ENCODE measurements at places on chromosomes 2 and 18.
A peak's percentile ranks its signal among the peaks of the same experiment; 100 is the strongest.

- DNase-seq = no peak
Observed at GRCh38 chr2:71129902-71130151, 202 bp downstream of the MCEE start.

DNA sequence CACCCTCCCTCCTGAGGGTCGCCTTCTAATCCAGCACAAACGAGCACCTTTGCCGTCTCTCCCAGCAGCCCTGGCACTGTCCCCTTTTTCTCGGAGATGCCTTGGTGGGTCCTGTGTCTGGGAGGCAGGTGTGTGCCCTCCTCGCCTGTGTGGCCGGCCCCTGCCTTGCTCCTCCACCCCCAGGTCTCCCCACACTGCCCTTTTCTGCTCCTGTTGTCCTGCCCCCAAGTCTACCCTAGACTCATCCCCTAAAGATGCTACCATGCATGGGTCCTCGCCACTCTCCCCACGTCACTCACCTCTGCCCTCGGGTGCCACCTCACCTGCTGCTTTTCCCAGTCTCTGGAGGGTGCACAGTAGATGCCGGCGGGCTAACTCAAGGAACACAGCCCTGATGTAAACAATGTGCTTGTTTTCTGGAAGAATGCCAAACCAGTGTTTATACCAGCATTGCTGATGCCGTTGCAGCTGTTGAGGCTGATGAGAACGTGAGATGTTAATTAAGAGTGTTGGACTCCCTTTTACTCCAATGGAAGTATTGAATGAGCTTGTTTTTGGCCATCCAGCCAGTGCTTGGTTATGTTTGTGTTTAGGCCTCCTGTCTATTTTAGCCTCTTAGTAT lies 223.1 kb downstream of the AGAP1 start:
- no peak for DNase-seq

GRCh38 chr2:101341421-101341820 lies 32.9 kb upstream of the RNF149 start:
- no peak for DNase-seq

GRCh38 chr2:217785544-217786045 lies 217.2 kb downstream of the TNS1 start:
- DNase-seq = peak; percentile 72

- DNase-seq = no peak
Observed at GRCh38 chr2:69734854-69735544, 6.9 kb upstream of the ANXA4 start.

DNA sequence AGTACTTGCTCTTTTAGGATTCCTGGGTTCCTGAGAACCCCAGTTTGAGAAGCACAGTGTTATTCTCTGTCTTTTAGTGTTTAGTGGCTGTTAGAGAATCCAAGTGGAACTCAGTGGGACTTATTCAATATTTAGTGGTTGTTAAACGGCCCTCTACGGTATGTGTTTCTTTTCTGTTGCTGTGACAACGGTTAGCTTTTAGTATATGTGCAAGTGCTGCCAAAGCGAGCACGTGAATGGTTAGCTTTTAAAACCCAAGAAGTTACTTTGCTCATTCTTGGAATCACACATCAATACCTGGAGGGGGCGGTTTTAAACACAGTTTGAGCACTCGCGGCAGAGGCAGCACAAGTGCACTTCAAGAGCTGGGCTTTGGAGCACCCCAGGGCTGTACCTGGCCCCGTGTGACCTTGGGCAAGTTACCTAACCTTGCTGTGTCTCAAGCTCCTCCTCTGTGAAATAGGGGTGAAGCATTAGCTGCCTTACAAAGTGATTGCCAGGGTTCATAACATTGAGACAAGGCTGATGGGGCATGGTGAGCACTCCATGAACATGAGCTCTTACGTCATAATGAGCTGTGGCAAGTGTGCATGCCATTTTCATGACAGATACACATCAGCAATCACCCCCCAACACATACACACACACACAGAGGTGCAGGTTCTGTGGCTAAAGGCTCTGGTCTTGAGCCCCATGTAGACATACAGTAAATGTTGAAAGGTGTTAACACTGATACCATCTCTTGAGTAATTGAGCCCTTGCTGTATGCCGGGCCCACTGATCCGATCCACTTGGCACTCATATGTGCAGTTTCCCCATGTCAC lies 234.1 kb downstream of the ALPK2 start:
- DNase-seq = no peak

DNA sequence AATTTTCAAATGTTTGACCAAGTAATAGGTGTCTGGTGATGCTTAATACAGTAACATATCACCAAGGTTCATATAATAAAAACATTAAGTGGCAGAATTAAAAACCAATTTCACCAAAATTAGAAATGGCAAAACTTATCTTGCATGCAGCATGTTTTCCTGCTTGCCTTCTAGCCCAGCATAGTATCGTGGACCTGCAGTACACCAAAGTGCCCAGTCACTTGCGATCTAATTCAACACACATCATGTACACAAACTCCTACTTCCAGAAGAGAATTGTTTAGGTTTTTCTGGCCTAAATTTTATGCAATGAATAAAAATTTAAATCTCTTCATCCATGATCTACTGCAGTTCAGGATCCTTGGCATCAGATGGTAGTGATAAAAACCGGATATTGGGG lies 28.9 kb downstream of the LPIN2 start:
- no peak for DNase-seq

- no peak for DNase-seq
Observed at GRCh38 chr2:119276864-119277263, 53.2 kb downstream of the STEAP3 start.

DNA sequence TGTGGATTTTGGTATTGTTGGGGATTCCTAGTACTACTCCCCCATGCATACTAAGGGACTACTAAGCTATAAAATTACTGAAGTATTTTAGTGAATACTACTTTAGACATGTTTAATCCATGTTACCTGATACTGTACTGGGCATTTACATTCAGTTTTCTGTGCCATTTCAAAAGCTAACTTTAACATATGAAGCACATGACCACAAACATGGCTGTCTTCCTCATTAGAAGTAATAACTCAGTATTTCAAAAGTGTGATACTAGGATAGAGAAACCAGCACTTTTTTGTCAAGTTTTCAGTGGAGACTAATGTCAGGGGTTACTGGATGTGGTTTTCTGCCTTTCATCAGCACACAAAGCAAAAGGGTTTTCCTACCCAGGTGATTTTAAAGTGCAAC lies 27.9 kb downstream of the WDR33 start:
- no peak for DNase-seq

DNA sequence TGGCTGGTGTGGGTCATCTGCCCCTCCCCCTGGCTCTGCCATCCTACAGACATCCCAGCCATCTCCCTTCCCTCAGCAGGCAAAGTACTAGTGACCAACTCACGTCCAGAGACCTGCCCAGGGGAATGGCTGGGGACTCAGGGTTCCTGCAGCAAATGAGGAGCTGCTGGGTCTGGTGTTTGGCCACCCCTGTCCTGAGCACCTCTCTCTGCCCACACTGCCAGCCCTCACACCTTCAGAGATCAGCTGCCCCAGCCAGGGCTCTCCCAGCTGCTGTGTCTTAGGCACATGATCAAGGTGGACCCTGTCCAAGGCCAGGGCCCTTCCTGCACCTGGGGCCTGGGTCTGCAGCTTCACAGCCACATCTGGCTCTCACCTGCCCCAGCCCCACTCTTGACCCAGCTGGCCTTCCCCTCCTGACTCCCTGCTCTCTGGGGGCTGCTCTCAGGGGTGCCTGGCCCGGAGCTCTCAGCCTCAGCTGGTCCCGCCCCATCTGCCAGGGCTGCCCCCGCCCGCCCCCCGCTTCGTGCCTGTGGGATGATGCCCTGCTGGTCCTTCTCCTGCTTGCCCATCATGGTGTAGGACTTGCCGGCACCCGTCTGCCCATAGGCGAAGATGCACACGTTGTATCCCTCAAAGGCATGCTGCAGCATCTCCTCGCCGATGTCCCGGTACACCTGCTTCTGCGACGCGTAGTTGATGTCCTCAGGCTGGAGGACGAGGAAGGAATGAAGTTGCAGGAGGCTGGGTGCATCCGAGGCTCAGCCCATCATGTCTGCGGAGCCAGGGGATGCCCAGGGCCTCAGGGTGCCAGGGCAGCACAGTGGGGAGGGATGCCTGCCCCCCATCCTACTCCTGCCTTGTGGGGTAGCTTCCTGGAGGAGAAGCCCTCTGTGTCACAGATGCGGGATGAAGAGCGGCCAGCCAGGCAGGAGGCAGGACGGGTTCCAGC lies 32.2 kb downstream of the KIF1A start:
- DNase-seq = no peak

GRCh38 chr2:194495046-194495445 lies 1162.0 kb upstream of the SLC39A10 start:
- DNase-seq = no peak

DNA sequence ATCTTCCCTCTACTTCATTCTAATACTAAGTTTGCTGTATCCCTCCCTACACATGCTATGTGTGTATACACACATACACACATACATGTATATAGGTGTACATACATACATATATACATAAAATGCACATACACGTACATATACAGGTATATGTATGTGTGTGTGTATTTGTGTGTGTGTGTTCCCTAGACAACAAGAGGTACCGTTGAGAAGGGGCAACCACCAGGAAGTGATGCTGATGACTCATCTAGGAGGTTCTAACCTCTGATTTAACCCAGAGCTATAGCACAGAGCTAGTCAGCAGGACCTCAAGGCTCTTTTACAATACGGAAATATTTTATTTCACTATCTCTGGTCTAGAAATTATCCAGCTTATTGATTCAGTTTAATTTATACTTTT lies 139.2 kb downstream of the LAMA3 start:
- DNase-seq = peak; percentile 57

DNA sequence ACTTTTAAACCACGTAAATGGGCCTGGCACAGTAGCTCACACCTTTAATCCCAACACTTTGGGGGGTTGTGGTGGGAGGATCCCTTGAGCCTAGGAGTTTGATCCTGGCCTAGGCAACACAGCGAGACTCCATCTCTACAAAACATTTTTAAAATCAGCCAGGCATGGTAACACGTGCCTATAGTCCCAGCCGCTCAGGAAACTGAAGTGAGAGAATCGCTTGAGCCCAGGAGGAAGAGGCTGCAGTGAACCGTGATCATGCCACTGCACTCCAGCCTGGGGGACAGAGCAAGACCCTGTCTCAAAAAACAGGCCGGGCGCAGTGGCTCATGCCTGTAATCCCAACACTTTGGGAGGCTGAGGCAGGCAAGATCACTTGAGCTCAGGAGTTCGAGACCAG lies 12.2 kb downstream of the ROCK1 start:
- no peak for DNase-seq

GRCh38 chr18:33594799-33595198 lies 16.8 kb downstream of the ASXL3 start:
- no peak for DNase-seq

DNA sequence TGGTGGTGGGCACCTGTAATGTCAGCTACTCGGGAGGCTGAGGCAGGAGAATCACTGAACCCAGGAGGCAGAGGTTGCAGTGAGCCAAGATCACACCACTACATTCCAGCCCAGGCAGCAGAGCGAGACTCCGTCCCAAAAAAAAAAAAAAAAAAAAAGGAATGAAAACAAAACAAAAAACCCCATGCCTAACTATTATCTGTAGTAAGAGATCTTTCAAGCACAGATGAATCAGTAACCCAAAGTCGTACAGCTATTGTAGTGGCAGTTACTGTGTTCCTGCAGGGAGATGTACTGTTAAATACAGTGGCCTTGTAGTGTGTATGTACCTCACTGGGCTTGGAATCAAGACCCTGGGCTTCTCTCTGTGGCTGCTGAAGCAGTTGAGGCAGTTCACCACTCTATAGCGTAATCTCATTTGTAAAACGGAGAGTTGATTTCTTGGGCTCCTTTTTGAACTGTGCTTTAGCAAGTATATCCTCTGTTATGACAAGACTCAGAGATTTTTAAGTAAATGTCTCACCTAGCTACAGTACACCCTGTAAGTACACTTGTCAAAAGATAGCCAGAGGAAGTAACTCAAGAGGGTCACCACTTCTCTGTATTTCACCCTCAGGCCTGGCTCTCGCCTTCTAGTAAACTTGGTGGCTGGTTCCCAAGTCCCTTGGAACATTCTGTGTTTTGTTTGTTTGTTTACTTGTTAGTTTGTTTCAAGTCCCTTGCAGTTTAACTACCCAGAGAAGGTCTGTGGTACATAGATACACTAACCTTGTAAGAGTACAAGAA lies 109.6 kb upstream of the FOSL2 start:
- DNase-seq = no peak

- no peak for DNase-seq
Observed at GRCh38 chr2:238655974-238656722, 191.7 kb upstream of the TWIST2 start.

DNA sequence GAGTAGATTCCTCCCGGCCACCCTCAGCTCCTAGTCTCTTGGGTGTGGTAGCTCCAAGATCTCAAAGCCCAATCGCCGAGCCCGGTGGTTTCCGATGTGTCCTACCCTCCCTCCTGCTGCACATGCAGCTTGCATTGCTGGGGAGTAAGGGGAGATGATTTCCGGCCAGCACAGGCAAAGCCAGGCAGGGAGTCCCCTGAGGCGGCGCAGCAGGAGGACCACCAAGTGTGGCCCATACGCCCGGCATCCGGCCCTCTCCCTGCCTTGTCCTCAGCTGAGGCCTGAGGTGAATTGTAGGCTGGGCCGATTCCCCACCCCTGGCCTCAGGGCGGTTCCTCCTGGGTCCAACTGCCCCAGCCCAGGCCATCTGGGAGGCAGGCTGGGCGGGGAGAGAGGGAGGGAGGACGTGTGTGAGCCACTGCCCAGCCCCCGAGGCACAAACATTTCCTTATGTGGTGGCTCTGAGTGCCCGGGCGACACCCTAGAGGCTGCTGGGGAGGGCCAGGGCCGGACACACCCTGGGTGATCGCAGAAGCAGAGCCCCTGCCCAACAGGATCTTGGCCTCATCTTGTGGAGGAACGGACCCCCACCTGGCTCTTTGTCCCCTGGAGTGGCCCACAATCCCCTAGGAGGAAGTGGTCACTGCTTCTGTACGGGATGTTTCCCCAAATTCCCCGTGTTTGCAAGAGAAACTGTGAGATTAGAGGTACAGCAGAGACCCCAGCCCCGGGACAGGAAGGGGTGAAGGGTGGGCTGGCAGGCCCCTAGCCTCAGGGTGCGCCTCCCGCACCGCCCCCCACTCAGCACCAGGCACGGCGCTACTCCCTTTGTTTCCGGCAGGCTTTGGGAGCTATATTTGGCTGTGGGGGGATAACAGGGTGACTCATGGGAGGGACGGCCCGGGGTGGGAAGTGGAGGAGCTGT lies 41.9 kb upstream of the PTMA start:
- DNase-seq = no peak

GRCh38 chr2:63287956-63288355 lies 237.3 kb downstream of the OTX1 start:
- no peak for DNase-seq

GRCh38 chr2:36433311-36434217 lies 78.0 kb downstream of the CRIM1 start:
- no peak for DNase-seq

DNA sequence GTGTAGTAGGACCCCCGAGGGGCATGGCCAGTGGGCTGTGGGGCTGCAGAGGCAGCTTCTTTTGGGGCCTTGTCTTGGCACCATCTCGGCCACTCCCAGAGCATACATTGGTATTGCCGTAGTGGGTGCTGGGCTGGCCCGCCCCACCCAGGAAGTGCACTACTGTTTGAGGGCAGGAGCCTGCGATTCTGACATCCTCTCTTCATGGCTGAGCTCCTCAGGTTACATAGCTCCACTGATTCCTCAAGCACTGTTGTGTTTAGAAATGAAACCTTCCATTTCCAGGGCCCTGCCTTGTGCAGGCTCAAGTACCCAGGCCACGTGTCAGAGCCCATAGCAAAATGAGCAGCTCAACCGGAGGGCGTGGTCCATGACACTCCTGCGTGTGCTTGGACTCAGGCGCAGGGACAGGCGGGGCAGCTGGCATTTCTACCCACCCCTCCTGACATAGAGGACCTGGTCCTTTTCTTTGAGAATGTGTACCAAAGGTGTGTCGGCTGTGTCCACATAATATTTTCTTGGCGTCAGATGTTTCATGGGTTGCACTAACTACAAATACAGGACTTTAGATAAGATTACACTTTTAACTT lies 67.9 kb downstream of the DGKD start:
- peak; percentile 68 for DNase-seq
